ENCODE measurements at places on chromosomes 12 and 14.

DNA sequence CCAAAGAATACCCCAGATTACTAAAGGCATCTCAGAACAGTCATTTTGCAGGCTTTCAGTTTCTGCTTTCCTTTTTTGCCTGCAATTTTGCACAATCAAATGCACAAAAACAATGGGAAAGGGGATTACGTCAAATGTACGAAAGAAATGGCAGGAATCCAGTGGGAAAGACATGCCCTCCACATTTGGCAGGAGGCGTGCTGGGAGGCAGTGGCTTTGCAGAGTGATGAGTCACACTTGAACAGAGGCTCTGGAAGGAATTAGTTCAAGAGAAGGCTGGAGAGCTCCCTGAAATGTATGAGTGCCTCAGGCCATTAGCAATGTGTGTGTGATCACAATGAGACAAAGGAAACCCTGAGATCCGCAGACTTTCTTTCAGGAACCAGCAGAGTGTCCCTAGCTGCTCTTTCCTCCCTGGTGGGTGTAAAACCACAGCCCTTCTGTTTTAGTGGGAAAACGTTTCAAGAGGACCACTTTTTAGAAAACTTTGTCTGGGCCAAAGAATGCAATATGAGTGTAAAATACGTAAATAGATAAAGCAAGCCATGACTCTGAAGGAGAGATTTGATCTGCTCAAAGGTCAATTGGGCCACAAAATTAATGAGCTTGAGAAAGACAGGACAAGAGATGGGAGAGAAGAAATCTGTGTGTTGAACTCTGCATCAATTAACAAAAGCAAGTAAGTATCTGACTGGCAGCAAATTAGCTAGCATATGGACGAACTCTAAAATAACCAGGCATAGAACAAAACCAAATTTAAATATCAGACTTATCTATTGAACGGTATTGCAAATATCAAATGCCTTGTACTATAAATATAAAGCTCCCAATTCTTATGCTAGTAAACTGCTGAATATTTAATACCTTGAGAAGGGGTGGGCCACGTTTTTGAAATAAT, 155.4 kb upstream of the PDE3A start:
- H3K4me3 ChIP-seq: peak overlapping the region; percentile 12
- H3K36me3 ChIP-seq: no peaks in the 10 kb centered on the region
- peak overlapping the region; percentile 84 for H3K27ac ChIP-seq
- peaks cover 46% of the 10 kb centered on the region for H3K4me1 ChIP-seq
- DNase-seq: peak; percentile 8

DNA sequence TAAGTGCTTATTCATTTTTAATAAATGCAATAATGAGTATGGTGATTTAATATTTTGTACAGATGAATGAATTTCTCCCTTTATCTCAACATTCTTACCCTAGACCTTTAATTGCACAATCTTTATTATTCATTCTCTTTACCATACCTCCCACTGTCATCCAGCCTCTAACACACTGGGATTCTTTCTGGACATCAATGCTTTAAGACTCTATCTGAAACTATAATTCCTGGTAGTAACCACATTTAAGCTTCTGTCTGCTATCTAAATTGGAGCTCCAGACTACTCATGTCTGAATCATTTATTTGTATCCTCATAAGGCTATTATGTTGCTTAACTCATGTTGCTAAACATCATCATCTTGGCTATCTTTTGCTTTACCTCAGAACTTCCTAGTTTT, 270.2 kb downstream of the ALG10B start:
- no peaks in the 10 kb centered on the region for H3K27me3 ChIP-seq
- H3K4me1 ChIP-seq: no peaks in the 10 kb centered on the region
- no peak overlapping the region for H3K27ac ChIP-seq
- no peaks in the 10 kb centered on the region for H3K36me3 ChIP-seq

- H3K27ac ChIP-seq: no peak overlapping the region
- no peaks in the 10 kb centered on the region for H3K27me3 ChIP-seq
- no peaks in the 10 kb centered on the region for H3K4me1 ChIP-seq
These were observed 54.8 kb upstream of the FLRT2 start for GRCh38 chr14:85475113-85475512.

DNA sequence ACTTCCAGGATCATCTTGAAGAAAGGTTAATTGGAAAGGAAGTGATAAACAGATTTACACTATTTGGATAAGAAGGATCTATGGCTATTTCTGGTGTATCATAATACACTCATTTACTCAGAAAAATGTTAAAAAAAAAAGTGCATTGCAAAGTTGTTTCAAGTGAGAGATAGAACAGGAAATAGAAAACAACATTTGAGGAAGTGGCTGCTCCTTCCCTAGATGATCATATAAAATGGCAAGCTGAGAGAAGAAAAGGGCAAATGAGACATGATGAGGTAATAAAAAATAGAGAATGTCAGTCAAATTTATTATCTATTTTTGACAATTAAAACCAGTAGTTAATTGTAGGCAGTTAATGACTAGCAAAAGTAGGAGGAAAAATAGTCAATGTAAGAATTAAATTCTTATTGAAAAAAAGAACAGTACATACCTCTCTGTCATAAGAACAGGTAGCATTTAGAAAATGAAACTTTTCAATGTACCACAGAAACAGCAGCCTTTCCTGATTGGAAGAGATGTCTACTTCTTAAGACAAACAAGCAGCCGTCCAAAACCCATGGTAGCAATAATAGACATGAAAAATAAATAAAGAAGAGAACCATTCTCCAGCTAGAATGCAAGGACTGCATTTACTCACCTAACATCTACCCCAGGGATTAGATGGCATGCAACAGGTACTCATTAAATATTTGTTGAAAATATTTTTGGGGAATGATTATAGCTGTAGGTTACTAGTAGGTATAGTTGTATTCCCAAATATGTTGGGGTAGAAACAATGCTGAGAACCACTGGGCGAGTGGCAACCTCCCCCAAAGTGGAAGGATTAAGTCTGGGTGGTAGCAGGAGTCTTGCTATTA, 63.9 kb upstream of the GRIP1 start:
- no peaks in the 10 kb centered on the region for H3K36me3 ChIP-seq
- H3K27me3 ChIP-seq: no peaks in the 10 kb centered on the region
- H3K4me3 ChIP-seq: no peak overlapping the region
- no peaks in the 10 kb centered on the region for H3K4me1 ChIP-seq

DNA sequence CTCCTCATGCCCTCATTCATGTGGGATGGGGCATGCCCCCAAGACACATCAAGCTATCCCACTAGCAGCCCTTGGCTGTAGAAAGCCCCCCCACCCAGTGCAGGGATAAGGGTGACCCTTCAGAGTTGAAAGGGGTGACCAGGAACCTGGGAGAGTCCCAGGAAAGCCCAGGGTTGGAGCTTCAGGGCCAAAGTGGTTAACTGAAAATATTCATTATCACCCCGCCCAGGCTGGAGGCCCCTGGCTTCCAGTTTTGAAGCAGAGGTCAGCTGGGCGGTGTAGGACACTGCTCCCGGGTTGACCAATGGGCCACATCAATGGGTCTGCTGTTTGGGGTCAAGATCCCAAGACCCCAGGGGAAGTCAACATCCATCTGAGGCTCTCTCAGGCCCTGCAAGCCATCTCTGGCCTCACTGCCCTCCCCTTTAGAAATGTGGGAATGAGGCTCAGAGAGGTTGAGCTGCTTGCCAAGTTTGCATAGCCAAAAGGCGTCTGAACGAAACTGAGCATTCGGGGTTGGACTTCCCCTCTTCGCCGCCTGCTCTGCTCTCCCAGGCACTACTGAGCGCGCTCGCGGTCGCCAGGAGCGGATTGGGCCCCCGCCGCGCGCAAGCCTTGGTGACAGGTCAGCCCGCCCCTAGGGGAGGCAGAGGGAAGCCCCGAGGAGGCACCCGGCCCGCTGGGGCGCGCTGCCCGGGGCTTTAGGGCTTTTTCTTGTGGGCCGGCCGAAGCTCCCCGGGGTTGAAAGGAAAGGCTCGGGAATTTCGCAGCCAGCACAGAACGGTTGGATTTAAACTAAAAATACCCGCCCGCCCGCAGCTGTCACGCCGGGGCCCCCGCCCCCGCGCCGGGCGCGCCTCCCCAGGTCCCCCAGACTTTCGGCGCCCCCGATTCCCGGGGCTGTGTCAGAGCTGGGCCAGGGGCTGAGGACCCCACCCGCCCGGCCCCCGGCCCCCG, 576 bp downstream of the SYNE3 start:
- H3K4me1 ChIP-seq: peaks cover 60% of the 10 kb centered on the region
- peak overlapping the region; percentile 93 for H3K27ac ChIP-seq
- peak overlapping the region; percentile 77 for H3K4me3 ChIP-seq
- DNase-seq: no peak
- H3K27me3 ChIP-seq: no peaks in the 10 kb centered on the region

DNA sequence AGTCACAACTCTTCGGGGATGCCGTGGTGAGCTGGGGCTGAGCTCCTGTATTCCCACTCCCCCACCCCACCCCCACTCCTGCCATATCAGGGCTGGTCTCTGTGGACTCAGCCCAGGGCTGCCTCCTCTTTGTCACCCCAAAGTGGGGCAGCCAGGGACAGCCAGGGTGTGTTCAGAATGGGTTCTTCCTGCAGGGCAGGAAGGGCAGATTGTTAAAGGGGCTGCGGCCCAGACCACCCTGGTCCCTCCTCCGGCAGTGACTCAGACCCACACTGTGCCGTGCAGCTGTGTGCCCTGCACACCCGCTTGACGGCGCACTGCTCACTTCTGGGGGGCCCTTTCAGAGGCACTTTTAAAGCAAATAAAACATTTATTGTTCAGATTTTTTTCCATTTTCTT, 9.3 kb downstream of the SLC48A1 start:
- peaks cover 33% of the 10 kb centered on the region for H3K36me3 ChIP-seq
- H3K4me1 ChIP-seq: peaks cover 97% of the 10 kb centered on the region
- no peak overlapping the region for H3K4me3 ChIP-seq
- no peak for DNase-seq

GRCh38 chr14:102421411-102422057, 58.8 kb downstream of the TECPR2 start:
- no peak overlapping the region for H3K4me3 ChIP-seq
- DNase-seq: no peak
- no peak overlapping the region for H3K27ac ChIP-seq

GRCh38 chr12:34218193-34219045, 196.1 kb downstream of the ALG10 start:
- H3K4me1 ChIP-seq: peaks cover 12% of the 10 kb centered on the region
- peak overlapping the region; percentile 43 for H3K4me3 ChIP-seq
- no peaks in the 10 kb centered on the region for H3K36me3 ChIP-seq
- no peak overlapping the region for H3K27ac ChIP-seq
- peaks cover 14% of the 10 kb centered on the region for H3K27me3 ChIP-seq

DNA sequence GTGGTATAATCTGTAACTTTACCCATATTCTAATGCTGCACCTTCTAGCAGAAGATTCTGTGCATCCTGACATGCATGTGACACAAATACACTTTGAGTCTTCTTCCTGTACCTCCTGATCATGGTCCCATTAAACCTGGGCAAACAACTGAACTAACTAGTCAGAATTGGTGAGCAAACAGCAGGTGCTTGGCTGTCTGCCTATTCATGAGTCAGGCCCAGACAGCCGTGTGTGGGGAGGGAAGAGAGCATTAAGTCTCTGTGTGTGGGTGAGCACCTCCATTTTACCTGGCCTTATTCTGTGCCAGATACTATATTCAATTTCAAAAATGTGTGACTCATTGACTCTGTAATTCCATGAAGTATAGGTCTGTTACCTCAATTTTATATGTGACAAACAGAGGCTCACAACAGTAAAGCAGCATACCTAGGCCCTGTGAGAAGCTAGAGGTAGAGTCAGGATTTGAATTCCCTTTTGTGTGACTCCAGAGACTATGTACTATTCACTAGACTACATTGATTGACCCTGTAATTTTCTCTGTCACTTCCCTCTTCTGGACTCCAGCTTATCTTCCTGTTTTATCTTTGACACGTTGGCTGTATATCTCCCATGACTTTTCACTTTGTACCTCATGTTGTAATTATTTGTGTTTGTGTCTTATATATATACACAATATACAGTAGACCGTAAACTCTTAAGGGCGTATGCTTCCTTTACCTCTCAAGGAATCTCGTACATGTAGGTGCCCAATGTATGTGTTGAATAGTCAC, 32.2 kb downstream of the SUSD6 start:
- no peak overlapping the region for H3K4me3 ChIP-seq
- H3K4me1 ChIP-seq: peaks cover 17% of the 10 kb centered on the region
- no peak for DNase-seq
- H3K27ac ChIP-seq: peak overlapping the region; percentile 61
- H3K36me3 ChIP-seq: no peaks in the 10 kb centered on the region

GRCh38 chr12:70252832-70253231, 9.6 kb downstream of the CNOT2 start:
- H3K4me1 ChIP-seq: peaks cover 70% of the 10 kb centered on the region
- no peaks in the 10 kb centered on the region for H3K27me3 ChIP-seq
- no peak overlapping the region for H3K4me3 ChIP-seq
- H3K36me3 ChIP-seq: no peaks in the 10 kb centered on the region
- no peak for DNase-seq
- no peak overlapping the region for H3K27ac ChIP-seq

DNA sequence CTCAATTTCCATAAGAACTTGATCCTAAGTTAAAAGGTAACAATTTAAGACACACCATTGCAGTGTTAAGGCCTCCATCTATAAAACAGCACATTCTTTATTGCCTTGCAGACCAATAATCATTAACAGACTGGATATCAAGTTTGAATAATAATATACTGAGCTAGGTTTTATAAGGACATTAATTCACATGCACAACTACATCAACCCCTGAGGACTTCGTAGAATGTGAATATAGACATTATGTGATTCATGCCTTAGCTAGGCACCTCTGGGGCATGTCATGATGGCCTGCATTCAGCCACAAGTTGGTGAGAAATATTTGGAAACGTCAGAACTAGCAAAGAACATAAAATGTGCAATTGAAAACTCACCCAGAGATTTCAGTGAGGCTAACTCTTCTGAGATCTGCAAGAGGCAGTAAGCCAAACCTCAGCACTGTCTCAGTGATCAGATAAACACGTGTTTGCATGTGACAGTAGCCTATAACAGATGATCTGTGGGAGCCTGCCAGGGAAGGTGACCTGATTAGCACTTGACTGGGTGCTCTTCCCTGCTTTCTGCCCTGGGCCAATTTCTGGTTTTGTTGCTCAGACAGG, 492.2 kb downstream of the FLRT2 start:
- no peaks in the 10 kb centered on the region for H3K27me3 ChIP-seq
- H3K4me1 ChIP-seq: no peaks in the 10 kb centered on the region
- no peaks in the 10 kb centered on the region for H3K36me3 ChIP-seq
- no peak for DNase-seq
- no peak overlapping the region for H3K27ac ChIP-seq
- H3K4me3 ChIP-seq: no peak overlapping the region

DNA sequence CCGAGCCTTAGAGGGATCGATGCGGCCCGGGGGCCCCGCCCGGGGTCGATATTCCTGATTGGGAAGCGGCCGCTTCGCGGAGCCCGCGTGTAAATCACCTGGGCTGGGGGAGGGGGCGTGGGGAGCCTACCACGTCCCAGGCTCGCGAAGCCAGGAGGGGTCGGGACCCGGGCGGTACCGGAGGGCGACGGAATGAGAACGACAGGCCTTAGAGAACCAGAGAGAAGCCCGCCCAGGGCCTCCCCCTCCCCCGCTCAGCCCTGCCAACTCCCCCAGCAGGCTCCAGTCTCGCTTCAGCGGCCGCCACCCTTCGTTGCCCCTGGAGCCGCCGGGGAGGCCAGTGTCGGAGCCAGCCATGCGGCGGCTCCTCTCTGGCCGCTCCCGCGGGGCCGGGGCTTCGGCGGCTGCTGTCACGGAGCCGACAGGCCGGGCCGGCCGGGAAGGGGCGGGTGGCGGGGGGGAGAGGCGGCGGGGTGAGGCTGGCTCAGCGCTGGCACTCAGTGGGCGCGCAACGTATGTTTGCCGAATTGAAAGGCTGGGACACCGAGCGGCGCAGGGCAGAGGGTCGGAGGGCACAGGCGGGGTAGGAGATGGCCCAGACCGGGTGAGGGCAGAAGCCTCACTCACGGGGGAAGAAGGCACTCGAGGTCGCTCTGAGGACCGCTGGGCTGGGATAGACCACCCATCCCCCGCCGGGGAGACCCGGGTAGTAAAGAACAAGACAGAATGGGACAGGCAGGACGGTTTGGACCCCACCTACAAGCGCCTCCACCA, 1.4 kb upstream of the DNAJC22 start:
- peaks cover 16% of the 10 kb centered on the region for H3K27me3 ChIP-seq
- no peaks in the 10 kb centered on the region for H3K36me3 ChIP-seq
- H3K4me3 ChIP-seq: peak overlapping the region; percentile 21

Measured in esophagus squamous epithelium (tissue), 5 donors.